T-cell (primary cell): ENCODE measurements at places on chromosomes 1 and 21. TPM values are rescaled to one million over a fixed set of nuclear protein-coding genes. Genes with fewer than 3 reads are reported as not detected.

- peaks cover 32% of the 10 kb centered on the region for H3K36me3 ChIP-seq
- H3K27me3 ChIP-seq, result no peaks in the 10 kb centered on the region
- H3K4me1 ChIP-seq, result no peaks in the 10 kb centered on the region
- DNase-seq, result no peak
- no peak overlapping the region for H3K27ac ChIP-seq
- no peak overlapping the region for H3K4me3 ChIP-seq
Observed at GRCh38 chr1:179061360-179062282, 20.2 kb upstream of the TOR3A start.

DNA sequence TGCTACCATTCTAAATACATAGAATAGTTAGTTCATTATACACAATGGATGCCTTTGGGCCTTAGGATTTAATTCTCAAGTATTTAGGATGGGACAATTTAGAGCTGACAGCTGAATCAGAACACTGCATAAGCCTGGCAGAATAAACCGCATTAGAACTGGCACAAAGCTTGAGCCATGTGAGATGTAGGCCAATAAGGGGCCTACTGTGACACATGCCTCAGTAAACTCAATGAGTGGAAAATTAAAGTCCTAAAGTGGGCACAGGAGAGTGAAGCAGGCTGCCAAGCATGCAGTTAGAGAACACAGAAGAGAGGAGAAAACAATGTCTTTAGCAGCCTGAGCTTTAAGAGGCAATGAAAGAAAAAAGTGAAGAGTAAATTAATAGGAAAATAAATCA, 24.3 kb downstream of the SCYL3 start:
- H3K4me3 ChIP-seq, result no peak overlapping the region
- no peak overlapping the region for H3K27ac ChIP-seq
- H3K4me1 ChIP-seq, result no peaks in the 10 kb centered on the region
- no peak for DNase-seq
- peaks cover 85% of the 10 kb centered on the region for H3K36me3 ChIP-seq

PLA2G2C gene
- total RNA-seq, result not detected

- no peak for DNase-seq
- H3K36me3 ChIP-seq, result no peaks in the 10 kb centered on the region
- H3K4me3 ChIP-seq, result no peak overlapping the region
- H3K27me3 ChIP-seq, result no peaks in the 10 kb centered on the region
- no peak overlapping the region for H3K27ac ChIP-seq
Observed at GRCh38 chr1:30638086-30638485, 85.3 kb downstream of the MATN1 start.

PAQR6 gene
- 3.0 TPM for total RNA-seq

FMN2 gene
- total RNA-seq, result not detected

- H3K27ac ChIP-seq, result no peak overlapping the region
- no peaks in the 10 kb centered on the region for H3K27me3 ChIP-seq
- DNase-seq, result no peak
- H3K4me1 ChIP-seq, result no peaks in the 10 kb centered on the region
- H3K36me3 ChIP-seq, result no peaks in the 10 kb centered on the region
Observed at GRCh38 chr21:14857529-14857928, 207.3 kb downstream of the NRIP1 start.

DNA sequence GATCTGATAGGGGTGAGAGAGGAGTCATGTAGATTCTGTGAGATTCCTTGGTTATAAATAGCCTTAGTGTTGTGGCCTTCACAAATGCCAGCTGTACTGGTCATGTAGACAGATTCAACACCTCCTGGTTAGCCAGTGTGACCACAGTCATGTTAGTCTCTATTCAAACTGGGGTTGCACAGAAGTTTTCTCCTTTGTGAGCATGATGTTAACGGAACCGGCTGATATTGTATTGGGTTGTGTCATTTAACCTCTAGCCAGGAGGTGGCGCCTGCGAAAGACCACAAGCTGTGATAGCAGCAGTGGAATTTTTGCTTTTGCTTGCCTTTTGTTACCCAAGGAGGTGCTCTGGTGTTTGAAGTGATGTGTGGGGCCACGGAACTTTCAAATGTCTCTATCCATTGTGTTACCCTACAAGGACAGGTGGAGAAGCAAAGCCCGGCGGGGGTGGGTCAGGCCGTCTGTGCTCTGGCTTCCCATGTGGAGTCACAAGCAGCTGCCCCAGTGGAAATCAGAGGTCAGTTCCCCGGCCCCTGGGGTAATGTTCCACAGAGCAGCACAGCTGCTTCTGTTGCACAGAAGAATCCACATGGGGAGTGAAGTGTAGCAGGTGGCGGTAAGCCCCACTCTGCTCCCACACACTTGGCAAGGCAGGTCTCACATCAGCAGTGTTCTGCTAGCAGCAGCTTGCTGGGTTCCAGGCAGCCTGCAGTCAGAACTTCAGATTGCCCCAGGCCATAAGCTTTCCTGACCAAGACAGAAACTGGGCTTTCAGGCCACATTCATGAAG, 112.6 kb downstream of the ADAMTS1 start:
- H3K36me3 ChIP-seq, result no peaks in the 10 kb centered on the region
- peaks cover 3% of the 10 kb centered on the region for H3K27me3 ChIP-seq
- DNase-seq, result no peak
- no peak overlapping the region for H3K4me3 ChIP-seq
- H3K4me1 ChIP-seq, result no peaks in the 10 kb centered on the region
